ENCODE measurements at places on chromosomes 16 and 17.

DNA sequence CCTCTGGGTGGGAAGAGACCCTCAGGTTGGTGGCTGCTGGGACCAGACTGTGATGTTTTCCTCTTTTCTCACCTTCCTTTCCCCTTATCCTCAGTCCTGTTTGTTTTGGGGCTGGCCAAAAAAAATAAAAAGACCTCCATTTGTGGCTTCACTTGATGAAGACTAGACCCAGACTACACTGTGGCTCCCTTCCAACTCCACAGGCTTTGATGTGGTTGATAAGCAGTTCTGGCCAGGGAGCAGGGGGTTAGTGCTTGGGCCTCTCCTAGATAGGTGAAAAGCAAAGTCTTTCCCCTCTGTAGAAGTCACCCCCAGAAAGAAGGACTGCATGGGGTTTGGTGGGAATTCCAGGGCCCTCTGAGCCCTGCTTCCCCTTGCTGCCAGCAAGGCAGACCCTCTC lies 11.2 kb upstream of the ADAM11 start:
- no peak for DNase-seq

DNA sequence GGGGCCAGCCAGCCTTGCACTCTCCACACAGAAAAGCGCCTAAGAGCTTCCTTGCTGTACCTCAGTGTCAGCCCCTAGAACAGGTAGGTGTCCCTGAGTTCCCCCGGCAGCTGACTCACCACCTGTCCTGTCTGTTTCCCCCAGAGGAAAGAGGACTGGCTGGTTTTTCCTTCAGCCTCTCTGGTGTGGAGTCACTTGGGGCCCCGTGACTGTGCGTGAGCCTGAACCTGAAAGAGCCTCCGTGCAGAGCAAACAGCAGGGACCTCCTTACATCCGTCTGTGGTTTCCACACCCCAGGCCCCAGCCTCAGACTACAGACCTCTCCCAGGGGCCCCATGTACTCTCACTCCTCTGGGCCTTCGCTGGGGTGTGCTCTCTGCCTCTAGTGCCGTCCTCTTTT lies 87.8 kb downstream of the GNAO1 start:
- DNase-seq = no peak

DNA sequence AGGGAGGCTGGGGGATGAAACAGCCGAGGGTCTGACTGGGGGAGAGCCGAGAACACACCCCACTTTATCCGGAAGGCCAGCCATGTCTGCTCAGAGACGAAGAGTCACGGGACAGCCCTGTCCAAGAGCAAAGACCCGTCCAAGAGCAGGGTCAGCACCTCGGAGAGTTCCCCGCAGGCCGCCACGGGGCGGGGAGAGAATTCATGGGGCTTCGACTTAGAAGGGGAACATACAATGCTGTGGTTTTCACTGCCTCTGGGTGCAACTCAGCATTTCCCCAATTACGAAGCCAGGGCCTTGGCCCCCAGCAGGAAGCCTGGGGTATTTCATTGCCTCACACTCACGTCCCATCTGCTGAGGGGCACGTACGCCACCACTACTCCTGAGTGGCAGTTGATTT lies 59.3 kb downstream of the JPH3 start:
- DNase-seq = no peak

- DNase-seq = peak; percentile 57
These were observed 2.5 kb downstream of the P2RX1 start for GRCh38 chr17:3913531-3914311.

DNA sequence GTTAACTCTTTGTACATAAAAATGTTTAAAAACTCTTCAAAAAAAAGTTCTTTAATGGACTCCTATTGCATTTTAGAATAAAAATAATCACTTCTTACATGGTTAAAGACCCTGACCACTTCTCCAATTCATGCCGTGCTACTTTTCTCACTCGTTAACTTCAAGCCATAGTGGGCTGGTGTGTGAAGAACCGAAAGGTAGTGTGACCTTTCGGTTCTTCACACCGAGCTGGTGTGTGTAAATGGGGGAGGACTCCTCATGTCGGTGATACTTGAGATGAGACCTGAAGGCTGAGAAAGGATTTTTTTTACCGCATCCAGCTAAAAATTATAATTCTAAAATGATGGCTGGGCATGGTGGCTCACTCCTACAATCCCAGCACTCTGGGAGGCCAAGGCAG lies 22.1 kb downstream of the RFFL start:
- DNase-seq = no peak

GRCh38 chr16:26281381-26282110 lies 589.8 kb downstream of the HS3ST4 start:
- DNase-seq = no peak

DNA sequence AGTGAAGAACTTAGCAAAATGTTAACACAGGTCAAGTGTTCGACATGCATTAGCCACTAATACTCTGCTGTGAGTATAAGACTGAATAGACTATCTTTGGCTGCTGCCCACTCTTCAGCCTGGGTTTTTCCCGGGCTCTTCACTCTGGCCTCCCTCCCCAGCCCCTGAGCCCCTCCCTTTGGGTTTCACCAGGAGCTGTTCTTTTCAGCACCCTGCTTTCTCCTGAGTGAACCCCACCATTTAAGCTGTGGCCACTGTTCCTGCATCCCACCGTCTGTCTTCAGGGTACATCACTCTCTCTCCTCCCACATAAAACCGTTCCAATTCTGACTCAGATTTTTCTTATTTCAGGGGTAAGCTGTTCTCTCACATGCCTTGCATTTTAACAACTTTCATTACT lies 92.0 kb upstream of the ASIC2 start:
- DNase-seq = no peak

DNA sequence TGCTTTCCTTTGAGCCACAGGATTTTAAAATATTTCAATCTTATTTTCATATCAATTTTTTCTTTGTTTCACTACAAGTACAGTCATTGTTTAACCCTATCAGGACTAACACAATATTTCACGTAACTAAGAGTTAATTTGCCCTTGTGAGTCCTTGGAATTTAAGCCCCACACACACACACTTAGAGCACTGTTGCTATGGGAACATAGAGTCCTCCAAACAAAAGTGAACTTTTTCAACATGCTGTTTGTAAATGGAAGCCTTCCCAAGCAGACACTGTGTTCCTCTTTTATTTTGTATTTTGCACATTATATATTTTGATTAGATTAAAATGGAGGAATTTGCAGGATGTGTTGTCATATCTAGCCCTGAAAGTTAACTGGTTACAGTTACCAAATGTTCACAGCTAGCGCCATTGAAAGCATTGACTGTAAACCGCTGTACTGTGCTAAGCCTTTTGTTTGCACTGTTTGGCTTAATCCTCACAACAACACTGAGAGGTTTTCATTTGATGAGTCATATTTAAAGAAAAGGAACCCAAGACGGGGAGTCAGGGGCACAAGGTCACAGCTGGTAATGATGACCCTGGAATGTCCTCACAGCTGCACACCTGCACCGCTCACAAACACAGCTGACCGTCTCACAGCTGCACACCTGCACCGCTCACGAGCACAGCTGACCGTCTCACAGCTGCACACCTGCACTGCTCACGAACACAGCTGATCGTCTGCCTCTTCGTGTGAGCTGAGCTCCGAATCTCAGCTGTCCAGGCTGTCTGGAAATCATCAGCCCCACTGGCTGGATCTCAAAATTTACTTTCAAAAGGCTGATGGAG lies 6.3 kb downstream of the HSBP1 start:
- DNase-seq = no peak

DNA sequence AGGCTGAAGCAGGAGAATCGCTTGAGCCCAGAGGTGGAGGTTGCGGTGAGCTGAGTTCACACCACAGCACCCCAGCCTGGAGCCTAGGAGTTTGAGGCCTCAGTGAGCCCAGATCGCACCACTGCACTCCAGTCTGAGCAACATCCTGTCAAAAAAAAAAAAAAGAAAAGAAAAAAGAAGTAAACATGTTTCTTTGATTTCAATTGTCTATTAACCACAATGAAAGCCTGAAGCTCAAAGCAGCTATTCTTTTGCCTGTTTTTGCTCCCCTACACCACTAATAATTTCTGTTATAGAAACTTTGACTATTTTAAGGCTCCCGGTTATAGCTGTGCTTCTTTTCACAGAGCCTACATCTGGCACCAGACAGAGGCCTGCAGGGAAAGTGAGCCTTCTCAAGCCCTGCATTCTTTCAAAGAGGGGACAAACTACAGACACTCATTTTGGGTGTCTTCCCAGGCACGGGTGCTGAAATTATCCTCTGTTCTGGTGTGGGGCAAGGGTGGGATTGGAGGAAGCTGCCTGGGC lies 14.2 kb upstream of the SLC52A1 start:
- no peak for DNase-seq

GRCh38 chr16:28845761-28846079 lies 428 bp downstream of the TUFM start:
- no peak for DNase-seq

DNA sequence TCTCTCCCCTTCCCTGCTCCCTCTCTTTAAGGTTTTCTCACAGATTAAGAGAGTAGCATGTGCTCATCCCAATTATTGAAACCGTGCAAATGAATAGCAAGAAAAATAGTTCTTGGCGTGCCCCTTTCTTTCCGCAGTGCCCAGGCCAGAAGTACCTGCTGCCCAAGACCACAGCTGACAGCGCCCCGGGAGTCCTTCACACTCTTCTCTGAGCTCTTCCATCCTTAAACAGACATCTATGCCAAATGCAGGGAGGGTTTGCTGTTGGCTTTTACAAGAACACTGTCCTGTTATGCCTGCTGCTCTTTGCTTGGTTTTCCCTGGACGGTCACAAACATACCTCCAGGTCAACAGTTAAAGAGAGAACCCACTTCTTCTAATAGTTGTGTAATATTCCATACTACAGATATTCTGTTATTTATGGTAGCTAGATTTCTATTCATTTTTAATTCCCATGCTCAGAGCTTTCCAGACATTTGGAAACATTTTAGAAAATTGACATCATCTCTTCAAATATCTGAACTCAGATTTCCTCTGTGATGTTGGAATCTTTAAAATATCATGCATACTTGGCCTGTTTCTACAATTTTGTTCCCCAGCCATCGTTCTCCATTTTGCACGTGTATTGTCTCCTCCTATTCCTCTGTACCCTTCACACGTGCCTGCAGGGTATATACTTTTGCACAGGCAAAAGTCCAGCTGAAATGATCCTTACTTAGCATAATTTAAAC lies 416.7 kb downstream of the WWOX start:
- DNase-seq = no peak

- no peak for DNase-seq
These were observed at the start of gene XYLT1 for GRCh38 chr16:17470908-17471718. Gene XYLT1 (minus strand): TSS chr16:17470960. CDS start chr16:17470796, 164 bp downstream.

DNA sequence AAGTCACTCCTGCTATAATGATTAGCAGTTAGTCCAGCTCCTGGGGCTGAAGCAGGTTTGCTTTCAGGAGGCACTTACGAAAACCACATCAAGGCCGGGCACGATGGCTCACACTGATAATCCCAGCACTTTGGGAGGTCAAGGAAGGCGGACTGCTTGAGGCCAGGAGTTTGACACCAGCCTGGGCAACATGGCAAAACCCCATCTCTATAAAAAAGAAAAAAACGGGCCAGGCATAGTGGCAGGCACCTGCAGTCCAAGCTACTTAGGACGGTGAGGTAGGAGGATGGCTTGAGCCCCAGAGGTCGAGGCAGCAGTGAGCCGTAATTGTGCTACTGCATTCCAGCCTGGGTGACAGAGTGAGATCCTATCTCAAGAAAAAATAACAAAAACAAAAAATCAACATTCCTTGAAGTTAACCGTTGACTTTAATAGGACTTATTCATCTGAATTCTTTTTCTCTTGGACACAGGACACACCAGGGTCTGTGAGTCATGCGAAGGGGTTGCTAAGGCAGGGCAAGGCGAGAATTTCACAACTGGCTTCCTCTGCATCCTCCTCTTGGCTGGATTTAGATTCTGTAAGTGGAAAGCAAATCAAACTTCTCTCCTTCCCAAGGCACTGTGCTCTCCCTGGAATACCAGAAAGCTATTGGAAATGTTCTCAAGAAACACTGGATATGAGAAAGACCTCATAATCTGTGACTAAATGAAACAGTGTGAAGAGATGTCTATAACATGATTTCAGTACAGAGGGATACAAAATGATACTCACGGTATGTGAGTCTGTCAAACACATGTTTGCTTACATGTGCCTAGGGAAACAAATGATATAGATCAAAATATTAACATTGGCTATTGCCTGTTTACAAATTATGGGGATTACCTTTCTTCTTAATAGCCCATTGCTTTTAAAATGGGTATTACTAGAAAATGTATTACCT lies 99.5 kb downstream of the SYCE1L start:
- DNase-seq = no peak

GRCh38 chr17:14299280-14300141 lies 1.4 kb upstream of the HS3ST3B1 start:
- DNase-seq = no peak

GRCh38 chr17:8155231-8155995 lies 3.2 kb upstream of the PER1 start:
- no peak for DNase-seq

DNA sequence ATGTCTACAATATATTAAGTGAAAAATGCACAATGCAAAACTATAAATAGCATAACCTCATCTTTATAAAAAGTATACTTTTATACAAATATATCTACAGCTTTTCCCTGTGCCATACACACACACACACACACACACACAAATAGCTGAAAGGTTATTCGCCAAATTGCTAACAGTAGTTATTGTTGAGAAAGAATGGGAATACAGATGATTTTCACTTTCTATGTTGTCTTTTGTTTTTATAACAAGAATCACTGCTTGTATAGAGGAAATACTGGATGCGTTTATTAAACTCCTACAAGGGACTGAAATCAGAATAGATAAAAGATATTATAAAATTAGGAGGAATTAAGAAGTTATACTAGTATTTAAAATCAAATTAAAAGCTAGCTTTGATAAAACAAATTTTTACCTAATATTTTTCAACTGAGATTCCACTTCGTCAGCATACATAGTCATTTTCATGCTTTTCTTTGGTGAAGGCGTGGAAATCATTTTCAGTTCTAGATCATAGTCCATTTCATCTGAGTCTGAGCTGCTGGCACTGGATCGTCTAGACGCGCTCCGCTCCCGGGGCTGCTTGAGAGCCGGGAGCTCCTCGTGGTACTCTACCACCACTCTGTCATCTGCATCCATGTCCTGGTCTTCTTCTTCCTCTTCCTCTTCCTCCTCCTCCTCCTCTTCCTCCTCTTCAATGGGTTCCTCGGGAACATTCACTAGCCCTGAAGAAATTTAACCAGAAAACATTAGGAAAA lies 17.0 kb upstream of the ITGAE start:
- no peak for DNase-seq

DNA sequence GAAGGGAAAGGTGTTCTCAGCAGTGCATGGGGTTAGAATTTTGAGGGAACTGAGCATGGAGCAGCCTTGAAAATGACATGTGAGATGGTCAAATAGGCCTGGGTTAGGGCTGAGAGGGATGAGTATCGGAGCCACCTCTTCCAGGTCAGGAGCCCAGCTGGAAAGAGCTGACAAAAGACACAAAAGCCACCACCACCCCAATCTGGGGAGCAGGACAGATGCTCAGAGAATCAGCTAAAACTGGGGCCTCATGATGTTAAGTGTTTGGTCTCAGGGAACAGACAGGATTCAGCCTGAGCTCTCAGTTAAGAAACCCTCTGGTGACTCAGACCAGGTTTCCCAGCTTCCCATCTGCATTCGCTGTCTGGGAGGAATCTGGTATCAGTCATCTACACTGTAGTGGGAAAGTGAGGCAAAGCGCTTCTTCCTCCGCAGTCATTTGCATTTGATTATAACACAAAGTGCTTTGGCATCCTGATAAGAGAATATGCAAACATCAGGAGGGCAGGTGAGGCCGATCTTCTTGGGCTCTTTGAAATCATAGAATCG lies 2.6 kb downstream of the WNT9B start:
- DNase-seq = no peak

- DNase-seq = no peak
These were observed 253.9 kb downstream of the SEC14L1 start for GRCh38 chr17:77394540-77395295.

GRCh38 chr16:68468842-68469241 lies 20.5 kb upstream of the SMPD3 start:
- no peak for DNase-seq

- DNase-seq = no peak
These were observed 29.8 kb downstream of the ITGAE start for GRCh38 chr17:3771140-3771539.

Data from activated CD4-positive, CD25-positive, alpha-beta regulatory T cell treated with anti-CD3 and anti-CD28 coated beads, Interleukin-2, amount 50 U/mL, for 16 hours (primary cell).